ENCODE measurements at places on chromosomes 5 and 9.

DNA sequence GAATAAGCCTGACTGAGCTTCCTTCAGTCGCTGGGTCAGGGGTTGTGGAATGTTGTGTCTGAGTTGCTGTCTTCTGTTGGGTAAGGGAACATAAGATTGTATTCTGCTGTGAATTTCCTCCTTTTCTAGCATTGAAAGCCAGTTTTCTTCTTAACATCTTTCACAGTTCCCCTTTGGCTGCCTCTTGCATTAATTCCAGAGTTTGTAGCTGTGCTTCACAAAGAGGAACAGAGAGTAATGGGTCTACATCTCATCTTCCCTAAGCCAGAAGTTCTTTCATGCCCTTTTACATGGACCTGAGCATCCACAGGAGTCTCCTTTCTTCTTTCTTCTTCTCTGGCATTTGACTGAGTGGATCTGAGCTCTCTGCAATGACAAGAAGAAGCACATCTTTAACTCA is 686.8 kb downstream of the KCTD16 start:
- no peak for DNase-seq

GRCh38 chr5:7014611-7015010 is 301.4 kb downstream of the TENT4A start:
- no peak for DNase-seq

DNA sequence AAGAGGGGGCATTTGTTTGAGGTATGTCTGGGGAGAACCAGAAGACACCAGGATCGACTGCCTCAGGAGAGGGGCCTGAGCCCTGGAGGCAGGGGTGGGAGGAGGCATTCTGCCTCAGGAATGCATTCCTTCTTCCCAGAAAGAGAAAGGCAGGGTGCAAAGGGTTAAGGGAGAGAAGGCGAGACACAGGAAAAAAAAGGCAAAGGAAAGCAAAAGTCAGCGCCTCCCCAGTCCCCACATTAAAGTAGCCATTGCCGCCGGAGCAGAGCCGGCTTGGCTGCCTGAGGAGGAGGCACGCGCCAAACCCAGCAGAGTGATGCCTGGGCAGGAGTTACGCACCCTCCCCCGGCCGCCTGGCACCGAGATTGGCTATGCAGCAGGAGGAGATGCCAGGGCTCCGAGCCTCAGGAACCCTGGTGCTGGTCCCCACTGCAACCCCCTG is 123.8 kb upstream of the PHYKPL start:
- DNase-seq: peak; percentile 60

GRCh38 chr9:112086627-112087026 is 88.5 kb downstream of the SUSD1 start:
- no peak for DNase-seq

GRCh38 chr5:124743602-124744169 is 2.8 kb downstream of the ZNF608 start:
- DNase-seq: no peak

DNA sequence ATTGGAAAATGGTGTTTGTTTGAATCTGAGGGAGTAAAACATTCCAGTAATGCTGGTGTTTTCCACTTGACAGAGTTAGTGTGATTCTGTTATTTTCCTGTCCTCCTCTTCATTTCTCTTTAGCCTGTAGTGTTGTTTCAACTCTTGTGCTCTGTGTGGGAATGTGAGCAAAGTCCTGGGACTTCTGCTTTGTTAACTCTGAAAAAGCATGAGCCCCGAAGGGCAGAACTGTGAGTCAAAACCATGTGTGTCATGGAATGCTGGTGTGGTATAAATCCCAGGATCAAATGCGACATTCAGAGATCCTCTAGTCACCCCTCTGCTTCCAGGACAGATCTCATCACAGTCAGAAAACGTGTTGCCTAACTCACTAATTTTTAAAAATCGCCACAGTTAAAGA is 8.9 kb downstream of the F2R start:
- DNase-seq: no peak

- no peak for DNase-seq
These were observed 365.7 kb downstream of the DEPDC1B start for GRCh38 chr5:60334281-60334713.

DNA sequence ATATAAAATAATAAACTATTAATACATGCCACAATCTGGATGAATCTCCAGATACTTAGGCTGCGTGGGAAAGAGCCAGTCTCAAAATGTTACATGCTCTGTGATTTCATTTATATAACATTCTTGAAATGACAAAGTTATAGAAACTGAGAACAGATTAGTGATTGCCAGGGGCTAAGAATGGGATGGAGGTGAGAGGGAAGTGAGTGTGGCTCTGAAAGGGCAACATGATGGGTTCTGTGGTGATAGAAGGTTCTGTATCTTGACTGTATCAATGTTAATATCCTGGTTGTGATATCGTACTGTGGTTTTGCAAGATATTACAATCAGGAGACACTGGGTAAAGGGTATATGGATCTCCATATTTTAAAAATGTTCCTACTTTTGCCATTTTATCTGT is 50.7 kb downstream of the SPEF2 start:
- no peak for DNase-seq

DNA sequence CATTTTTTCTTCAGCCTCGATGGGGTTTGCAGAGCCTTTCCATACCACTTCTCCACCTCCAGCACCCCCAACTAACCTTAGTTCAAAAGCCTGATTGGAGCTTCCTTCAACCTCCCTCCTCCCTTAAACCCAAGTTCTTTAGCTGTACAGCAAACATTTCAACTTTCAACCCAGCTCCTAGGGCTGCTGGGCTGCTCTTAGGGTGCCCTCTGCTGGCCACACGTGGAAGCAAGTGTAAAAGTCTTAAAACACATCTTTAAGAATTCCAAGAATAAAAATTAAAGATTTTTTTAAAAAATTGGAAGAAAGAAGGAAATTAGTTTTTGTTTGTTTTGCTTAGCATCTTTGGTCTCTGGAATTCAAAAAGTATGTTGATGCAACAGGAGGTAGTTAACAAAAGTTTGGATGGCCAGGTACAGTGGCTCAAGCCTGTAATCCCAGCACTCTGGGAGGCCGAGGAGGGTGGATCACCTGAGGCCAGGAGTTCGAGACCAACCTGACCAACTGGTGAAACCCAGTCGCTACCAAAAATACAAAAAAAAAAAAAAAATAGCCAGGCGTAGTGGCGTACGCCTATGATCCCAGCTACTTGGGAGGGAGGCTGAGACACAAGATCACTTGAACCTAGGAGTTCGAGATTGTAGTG is 15.5 kb upstream of the HSD17B3 start:
- DNase-seq: no peak

GRCh38 chr5:154625031-154625430 is 130.1 kb upstream of the LARP1 start:
- DNase-seq: no peak

DNA sequence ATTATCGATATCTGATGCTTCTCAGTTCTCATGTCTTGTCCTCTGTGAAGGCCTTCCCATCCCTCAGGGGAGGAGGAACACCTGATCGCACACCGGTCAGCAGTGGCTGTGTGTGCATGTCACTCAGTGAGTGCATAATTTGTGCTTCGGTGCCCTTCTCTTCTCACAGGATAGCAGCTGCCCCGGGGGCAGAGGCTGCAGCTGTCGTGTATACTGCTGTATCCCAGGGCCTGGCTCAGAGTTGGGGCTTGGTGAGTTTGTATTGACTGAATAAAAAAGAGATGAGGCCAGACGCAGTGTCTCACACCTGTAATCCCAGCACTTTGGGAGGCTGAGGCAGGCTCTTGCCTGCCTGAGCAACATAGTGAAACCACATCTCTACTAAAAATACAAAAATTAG is 49.7 kb upstream of the NCS1 start:
- no peak for DNase-seq

DNA sequence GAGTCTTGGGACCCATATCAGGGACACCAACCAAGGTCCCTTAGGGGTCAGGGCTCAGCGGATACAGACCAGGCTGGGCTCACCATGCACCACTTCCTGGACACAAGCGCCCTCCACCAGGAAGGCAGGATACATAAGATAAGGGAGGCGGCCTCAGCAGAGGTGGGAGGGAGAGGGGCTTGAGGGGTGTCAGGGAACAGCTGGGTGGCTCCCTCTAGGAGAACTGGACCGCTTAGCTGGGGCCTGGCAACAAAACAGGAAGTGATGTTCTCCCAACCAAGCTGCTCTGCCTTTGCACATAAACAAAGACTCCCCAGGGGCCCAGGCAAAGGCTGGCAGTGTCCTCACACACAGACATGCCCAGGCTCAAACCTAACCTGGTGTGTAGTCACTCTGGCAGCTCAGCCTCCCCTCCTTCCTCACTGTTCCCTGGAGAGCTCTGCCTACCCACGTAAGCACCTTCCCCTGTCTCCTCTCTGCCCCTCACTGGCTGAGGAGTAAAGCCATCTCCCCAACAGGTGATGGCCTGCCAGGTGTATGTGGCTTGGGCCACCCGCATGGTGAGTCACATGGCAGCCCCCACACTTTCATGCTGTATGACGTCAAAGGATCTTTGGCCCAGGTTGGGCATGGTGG is 5.8 kb upstream of the BICD2 start:
- no peak for DNase-seq

GRCh38 chr9:70588381-70588780 is 173.9 kb upstream of the KLF9 start:
- no peak for DNase-seq

DNA sequence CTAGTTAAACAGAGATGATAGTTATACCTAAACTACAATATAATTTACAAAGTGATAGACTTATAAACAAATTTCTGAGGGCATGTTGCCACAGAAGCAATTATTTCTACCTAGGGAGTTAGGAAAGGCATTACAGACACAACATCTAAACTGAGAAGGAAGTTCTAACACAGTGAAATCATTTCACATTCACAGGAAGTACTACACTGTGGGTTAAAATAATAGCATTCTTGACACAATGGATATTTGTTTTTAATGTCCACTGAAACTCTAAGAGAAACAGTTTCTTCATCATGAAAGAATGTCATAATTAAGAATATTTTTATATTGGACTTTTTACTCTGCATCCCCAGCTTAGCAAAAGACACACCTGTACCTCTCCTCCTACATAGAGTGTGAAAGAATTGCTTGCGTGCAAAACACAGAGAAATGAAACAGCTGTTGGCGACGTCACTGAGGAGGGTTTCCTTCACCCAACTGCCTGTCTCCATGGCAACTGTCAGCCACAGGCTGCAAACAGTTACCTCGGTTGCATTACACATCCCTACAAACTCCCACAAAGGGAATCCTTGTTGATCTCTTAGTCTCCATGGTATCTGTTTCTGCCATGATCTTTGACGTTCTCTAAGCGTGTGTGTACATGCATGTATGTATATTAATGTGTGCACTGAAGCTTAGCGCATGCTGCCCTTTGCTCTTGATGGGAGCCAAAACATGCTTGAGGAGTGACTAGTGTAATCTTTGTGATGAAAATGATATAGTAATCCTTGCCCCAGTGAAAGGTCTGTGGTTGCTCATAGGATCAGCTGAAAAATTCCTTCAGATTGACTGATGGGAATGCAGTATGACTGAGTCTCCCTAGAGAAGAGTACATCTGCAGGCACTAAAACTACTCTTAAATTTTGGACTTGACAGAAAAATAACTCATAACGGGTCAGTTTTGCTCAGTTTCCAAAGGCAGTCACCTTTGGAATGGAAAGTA is 168.5 kb downstream of the ACTL7B start:
- peak; percentile 63 for DNase-seq

DNA sequence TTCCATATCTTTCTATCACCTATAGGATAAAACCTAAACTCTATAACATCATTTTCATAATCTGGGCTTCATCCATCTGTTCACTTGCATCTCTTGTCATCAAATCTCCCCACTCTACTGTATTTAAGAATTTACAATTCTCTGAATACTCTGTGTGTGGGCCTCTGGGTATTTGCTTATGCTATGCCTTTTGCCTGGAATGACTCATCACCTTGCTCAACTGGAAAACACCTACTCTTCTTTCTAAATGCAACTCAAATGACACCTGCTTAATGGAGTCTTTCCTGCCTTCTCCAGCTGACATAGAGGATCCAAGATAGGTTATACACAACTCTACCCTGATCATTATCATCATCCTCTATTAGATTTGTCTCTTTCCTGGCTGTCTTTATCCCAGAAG is 421.7 kb downstream of the SPATA31D1 start:
- DNase-seq: no peak

GRCh38 chr9:14270358-14271092 is 43.4 kb downstream of the NFIB start:
- DNase-seq: no peak

DNA sequence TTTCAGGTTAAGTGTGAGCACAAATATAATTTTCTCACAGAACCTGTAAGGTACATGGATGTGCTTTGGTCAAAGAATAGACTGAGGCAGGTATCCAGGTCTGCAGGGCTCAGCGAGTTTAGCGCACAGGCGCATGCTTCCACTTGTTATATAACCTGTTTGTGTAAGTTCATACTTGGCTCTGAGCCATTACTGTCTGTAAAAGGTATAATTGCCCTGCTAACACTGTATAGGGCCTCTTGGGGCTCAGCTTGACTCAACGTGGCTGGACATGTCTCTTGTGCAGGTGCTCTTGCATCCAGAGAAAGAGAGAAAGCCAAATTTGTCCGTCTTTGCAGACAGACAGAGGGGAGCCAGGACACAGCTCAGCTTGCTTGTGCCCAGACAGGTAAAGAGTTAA is 759.6 kb downstream of the MTRR start:
- no peak for DNase-seq

- DNase-seq: no peak
These were observed 909 bp downstream of the NDFIP1 start for GRCh38 chr5:142109331-142110045.

DNA sequence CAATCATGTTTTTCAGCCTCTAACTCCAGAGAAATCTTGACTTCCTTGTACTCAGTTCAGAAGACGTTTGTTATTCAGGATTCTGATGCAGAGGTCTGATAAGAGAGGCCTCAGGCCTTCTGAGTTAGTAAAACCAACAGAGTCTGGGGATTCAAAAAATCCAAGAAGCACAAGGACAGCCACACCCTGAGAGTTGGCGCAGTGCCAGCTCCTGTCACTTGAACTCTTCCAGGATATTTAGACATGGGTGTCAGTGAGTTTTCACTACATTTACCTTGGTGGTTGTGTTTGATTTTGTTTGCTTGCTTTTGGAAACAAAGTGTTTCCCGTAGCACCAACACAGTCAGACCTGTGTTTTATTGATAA is 41.6 kb upstream of the PDE8B start:
- no peak for DNase-seq

DNA sequence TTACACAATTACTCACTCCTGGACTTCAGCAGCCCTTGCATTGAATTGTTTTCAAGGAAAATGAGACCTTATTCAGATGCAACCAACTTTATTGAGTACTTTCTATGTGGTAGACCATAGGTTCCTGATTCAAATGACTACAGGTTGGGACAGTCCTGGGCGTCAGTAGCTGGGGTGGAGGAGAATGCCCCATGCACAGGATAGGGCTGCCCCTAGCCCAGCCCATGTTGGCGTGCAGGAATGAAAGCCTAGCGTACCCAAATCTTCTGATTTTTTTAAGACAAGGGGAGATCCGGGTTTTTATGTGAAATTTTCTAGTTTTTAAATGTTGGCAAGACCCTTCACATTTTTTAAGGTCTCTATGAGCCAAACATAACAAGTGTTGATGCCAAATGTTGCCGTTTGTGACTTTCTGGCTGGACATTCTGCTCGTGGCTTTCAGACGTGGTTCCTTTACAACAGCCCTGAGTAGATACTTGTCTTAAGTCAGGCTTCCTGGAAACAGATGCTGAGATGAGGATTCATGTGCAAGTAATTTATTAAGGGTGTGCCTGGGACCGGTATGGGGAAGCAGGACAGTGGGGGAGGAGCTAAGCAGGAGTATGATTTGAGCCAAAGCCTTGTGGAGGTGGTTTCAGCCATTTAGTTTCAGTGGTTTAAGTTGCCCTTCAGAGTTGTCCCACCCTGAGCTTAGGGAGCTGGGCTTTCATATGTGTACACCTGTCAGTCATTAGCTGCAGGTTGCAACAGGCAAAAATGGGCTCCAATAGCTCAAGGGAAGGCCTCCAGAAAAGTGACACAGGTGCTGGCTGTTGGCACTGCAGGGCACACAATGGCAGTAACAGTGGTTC is 154.1 kb downstream of the NTRK2 start:
- DNase-seq: no peak

Measured in left forelimb (tissue), 1 donor.